ENCODE measurements at places on chromosomes 3 and 15.

DNA sequence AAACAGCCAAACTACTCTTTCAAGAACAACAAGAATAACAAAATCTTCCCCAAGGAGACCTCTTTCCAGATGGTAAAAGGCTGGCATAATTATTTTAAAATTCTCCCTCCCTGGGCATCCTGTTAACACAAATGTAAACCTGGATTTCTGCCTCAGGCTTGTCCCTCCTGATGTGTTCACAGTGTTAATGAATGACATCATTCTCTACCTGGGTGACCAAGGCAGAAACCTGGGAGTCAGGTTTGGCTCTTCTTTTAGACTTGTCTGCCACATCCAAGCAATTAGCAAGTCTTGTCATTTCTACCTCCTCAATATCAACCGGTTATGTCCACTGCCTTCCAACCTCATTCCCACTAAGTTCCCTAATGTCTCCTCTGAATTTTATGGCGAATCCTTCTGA lies 368.7 kb upstream of the TBL1XR1 start:
- no peak for DNase-seq

DNA sequence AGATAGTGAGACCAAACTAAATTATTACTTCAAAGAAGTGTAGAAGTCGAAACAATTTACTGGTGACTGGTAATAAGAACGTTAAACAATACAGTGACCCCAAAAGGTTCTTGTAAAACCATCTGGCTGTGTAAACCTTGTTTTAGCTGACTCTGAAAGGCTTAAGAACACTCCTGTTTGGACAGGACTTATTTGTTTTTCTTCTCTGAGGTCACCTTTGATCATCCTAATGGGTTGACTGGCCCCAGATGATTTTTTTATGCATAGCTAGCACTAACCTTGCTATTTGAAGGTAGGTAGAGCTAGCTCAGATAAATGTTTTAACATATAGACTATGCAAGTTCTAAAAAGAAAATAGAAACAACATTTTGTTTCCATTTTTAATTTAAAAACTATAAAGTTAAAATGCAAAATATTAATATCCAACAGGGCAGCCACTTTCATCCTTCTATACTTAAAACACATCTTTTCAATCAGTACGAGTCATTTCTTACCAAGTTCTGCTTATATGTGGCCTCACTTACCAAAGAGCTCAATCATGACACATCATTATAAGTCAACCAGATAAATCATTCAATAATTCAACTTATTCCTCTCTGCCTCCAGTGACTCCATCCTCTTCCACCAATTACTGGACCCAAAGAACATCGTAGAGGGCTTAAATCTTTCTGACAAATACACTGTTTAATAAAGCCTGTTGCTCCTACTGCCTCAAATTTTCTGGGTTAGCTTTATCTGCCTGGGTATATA lies 158.8 kb downstream of the SSR3 start:
- DNase-seq: no peak

GRCh38 chr3:146191051-146191450 lies 30.1 kb upstream of the PLOD2 start:
- no peak for DNase-seq

GRCh38 chr3:13308380-13308801 lies 111.7 kb downstream of the NUP210 start:
- DNase-seq: no peak

- DNase-seq: no peak
Observed at GRCh38 chr15:73813589-73813988, 59.8 kb upstream of the TBC1D21 start.

- no peak for DNase-seq
Observed at GRCh38 chr3:195201295-195201694, 69.7 kb downstream of the XXYLT1 start.

DNA sequence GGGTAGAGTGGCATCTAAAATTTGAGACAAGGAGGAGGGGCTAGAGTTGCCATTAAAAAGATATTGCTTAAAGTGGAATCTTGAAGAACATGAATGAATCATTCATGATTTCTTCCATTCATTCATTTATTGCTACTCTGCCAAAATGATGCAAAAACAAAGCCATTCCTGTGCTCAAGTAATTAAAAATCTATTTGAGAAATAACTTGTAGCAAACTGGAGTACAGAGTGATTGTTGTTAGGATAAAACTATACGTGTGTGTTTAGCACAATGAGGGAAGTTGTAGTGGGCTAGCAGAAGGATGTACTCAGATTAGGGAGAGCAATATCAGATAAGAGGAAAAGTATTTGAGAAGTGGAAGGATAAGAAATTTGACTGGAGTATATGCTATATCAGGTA lies 11.7 kb upstream of the CLDN1 start:
- DNase-seq: no peak

- no peak for DNase-seq
Observed at GRCh38 chr3:17755836-17756235, 13.4 kb upstream of the TBC1D5 start.

GRCh38 chr15:100111125-100112060 lies 230.4 kb downstream of the ADAMTS17 start:
- DNase-seq: peak; percentile 1

- no peak for DNase-seq
Observed at GRCh38 chr3:111215481-111215880, 143.9 kb downstream of the NECTIN3 start.

GRCh38 chr3:136207489-136208115 lies 11.5 kb upstream of the MSL2 start:
- no peak for DNase-seq

DNA sequence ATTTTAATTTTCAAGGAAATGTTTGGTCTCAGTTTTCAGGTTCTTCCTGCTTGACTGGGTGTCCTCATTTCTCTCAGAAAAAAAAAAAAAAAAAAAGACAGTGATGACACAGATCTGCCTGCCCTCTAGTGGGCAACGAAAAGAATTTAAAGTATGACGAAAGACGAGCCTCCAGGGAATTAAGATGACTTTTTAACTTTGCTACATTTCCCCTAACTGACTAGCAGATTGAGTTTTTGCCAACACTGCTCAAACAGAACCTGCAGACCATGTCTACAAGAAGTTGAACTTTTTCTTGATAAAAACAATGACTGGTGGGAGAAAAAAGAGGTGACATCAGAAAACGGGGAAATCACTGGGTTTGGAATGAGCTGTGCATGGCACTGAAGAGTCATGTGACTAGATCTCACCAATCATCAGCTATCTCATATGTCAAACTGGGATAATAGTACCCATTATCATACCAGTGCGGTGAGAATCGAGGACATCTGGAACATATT lies 40.8 kb downstream of the EOMES start:
- peak; percentile 61 for DNase-seq

- no peak for DNase-seq
Observed at GRCh38 chr3:64909757-64910467, 222.1 kb upstream of the ADAMTS9 start.

- no peak for DNase-seq
Observed at GRCh38 chr3:124783696-124784095, 53.4 kb downstream of the UMPS start.

- no peak for DNase-seq
Observed at GRCh38 chr3:137987723-137988122, 22.2 kb upstream of the CLDN18 start.

DNA sequence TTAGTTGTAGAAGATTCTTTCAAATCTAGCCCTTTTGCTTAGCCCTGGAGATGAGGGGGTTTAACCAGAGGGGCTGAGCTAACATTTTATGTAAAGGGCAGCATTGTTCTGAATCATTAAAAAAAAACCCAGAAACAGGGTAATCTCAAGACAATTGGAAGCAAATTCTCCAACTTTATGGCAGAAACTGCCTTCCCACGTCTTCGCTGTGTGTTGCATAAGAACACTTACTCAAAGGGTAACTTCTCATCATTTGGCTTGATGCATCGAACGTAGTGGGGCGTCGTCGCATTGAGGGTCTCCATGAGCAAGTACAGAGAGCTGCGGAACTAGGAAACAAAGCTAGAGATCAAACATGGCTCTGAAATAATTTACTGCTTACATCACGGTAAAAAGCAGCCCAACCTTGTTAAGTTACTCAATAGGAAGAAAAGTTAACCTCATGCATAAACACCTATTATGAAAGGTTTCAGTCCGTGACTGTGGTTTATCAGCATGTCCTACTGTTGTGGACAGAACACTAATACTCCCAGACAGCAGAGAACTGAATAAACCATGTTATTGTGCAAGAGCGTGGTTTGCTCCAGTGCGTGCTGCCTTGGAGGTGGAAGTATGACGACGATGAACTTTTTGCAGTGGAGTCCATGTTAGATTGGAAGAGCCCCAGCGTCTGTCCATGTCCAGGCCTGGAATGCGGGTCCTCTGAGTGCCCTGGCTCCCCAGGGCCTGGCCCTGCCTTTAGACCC lies 48.7 kb downstream of the MYO5C start:
- no peak for DNase-seq

GRCh38 chr15:89139613-89140499 lies 51.6 kb downstream of the ABHD2 start:
- no peak for DNase-seq

- no peak for DNase-seq
Observed at GRCh38 chr3:149713730-149714654, 38.3 kb downstream of the COMMD2 start.

DNA sequence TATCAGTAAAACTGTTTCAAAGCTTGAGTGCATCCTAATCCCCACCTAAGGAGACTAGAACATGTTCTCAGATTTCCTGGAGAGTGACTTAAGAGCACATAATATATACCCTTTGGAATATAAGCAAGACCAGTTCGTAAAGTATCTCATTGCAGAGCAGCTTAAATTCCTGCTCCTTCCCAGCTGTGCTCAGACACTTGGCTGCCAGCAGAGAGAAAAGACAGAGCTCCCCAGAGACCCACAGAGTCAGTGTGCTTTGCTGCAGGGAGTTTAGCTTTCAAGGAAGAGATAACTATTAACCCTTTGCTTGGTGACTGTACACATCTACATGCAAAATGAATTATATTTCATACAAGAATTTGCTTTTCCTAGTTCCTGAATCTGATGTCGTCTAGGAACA lies 338.1 kb upstream of the ARHGEF26 start:
- no peak for DNase-seq

DNA sequence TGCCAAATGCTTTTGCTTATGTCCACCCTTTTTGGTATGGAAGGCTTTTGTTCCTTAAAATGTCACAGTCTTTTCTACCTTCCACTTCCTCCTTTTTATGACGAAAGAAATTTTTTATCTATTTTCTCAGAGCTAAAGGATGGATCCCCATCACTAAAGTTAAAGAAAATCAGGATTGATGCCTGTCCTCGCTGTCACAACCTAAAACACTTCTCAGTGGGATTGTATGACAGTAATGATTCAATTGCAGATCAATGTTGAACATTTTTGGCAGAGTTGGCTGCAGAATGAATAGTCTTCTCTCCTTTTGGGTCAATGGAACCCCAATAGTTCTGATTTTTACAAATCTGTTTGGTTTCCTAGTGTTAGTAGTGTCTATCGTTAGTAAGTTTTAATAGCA lies 549.8 kb upstream of the ROBO2 start:
- no peak for DNase-seq

GRCh38 chr15:73370151-73370550 lies 1.4 kb upstream of the HCN4 start:
- DNase-seq: no peak

- no peak for DNase-seq
Observed at GRCh38 chr3:58334506-58334884, 1.8 kb downstream of the PXK start.

DNA sequence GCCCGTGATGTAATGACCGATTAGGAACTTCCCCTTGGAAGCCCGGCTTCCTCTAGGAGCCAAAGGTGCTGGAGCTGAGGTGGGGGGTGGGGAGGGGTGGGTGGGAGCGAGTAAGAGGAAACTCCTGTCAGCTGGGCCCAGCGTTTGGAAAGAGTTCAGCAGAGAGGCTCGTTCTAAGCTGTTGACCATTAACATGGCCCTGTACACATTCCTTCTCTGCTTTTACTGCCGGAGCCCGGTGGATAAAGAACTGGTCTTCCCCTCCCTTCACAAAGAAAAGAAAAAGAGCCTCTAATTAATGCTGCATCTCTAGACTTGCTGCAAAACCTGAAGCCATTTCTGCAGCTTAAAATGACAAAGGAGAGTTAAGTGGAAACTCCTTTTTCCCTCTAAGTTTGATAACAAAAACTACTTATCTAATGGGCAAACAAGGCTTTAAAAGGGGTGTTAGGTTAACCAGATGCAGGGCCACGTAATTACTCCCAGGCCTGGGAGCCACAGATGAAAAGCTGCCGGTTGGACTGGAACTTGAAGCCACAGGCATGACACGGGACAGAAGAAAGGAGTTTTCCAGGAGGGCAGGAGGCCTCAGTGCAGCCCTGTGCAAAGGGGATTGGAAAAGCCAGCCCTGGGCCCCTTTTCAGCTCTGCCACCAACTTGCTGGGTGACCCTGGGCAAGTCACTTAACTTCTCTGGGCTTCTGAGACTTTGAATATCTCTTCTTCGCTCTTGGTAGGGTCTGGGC lies 71.3 kb downstream of the SMAD6 start:
- DNase-seq: peak; percentile 75

DNA sequence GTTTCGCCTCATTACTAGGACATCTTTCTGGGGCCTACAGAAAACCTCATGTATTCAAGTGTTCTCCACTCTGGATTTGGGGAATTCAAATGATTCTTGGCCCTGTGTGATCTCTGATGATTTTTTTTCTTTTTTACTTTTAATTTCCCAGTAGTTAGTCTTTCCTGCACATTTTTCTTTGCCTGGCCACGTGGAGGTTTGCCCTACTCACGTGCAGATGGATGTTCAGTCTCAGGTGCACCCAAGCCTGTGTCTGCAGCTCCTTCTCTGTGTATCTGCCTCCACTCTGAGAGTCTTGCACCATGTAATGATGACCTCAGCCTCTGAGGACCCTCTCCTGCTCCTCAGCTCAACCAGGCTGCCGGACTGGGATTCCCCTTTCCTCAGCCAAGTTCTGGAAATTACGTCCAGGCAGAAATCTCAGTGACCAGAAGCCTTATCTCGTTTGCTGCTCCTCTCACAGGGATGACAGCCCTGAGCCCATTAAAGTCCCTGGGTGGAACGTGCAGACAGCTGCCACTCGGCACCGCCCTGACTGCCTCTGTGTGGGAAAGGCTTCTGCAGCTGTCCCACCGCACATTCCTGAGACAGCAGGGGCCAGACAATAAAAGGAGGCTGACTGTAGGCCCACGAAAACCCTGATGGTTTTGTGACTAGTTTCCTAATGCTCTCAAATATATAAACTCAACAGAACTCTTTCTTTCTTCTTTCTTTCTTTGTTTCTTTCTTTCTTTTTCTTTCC lies 31.4 kb upstream of the GABRB3 start:
- no peak for DNase-seq

DNA sequence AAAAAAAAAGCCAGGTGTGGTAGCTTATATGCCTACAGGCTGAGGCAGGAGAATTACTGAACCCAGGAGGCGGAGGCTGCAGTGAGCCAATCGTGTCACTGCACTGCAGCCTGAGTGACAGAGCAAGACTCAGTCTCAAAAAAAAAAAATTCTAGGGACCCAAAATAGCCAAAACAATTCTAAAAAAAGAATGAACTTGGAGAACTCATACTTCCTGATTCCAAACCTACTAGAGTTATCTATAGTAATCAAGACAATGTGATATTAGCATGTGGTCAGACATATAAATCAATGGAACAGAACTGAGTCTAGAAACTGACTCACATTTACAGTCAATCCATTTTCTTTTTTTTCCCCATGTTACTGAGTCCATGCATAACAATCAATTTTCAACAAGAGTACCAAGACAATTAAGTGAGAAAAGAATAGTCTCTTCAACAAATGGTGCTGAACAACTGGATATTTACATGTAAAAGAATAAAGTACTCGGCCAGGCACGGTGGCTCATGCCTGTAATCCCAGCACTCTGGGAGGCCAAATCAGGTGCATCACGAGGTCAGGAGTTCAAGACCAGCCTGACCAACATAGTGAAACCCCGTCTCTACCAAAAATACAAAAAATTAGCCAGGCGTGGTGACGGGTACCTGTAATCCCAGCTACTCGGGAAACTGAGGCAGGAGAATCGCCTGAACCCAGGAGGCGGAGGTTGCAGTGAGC lies 11.9 kb downstream of the PRKAR2A start:
- DNase-seq: no peak

- no peak for DNase-seq
Observed at GRCh38 chr15:65801229-65801805, 9.2 kb upstream of the DENND4A start.
